ENCODE measurements at places on chromosomes 5 and 9. TPM values are rescaled to one million over a fixed set of nuclear protein-coding genes. Genes with fewer than 3 reads are reported as not detected.
A peak's percentile ranks its signal among the peaks of the same experiment; 100 is the strongest.

DNA sequence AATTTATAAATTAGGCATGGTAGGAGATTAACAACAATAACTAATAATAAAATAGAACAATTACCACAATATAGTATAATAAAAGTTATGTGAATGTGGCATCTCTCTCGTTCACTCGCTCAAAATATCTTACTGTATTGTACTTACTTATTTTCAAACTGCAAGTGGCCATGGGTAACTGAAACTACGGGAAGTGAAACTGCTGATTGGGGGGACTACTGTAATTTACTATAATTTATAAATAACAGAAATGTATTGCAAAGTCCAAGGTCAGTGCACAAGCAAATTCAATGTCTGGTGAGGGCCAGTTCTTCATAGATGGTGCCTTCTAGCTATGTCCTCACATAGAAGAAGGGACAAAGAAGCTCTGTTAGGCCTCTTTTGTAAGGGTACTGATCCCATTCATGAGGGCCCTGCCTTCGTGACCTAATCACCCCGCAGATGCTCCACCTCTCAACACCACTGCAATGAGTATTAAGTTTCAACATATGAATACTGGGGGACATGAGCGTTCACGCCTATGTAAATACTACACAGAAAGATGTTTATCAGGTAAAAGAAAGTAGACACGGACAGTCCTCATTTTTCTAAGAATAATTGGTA is 39.0 kb downstream of the KCNIP1 start:
- DNase-seq: no peak

DNA sequence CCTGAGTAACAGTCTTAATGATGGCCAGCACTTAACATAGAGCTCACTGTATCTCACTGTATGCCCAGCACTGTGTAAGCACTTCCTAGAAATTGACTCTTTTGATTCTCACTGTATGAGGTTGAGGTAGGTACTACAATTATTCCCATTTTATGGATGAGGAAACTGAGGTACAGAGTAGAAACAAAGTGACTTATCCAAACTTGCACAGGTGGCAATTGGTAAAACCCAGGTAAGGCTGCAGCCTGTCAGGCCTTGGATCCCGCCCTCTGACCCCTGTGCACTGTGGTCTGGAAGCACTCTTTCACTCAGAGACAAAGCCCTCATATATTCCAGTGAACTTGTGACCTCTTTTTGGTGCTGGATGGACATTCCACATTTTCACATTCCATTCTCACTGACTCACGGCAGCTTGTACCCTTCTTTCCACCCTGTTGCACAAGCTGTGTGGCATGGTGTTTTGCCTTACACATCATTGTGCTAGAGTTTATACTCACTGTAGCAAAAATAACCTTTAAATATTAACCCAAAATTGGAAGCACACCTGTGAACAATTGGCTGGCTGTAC is 21.7 kb downstream of the ANKRD55 start:
- peak; percentile 21 for DNase-seq

- DNase-seq: no peak
These were observed 42.7 kb downstream of the ACER2 start for GRCh38 chr9:19451240-19452087.

DNA sequence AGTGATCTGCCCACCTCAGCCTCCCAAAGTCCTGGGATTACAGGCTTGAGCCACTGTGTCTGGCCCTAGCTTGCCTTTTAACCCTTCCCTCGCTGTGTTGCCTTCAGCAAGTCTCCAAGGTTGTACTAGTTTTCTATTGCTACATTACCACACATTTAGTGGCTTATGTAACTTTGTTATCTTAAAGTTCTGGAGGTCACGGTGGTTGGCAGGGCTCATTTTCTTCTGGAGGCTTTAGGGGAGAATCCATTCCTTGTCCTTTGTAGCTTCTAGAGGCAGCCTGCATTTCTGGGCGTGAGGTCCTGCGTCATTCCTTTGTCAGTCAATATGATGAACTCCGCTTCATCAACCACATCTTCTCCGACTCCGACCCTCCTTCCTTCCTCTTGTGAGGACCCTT is 2.9 kb upstream of the PRRC2B start:
- no peak for DNase-seq

- no peak for DNase-seq
These were observed 13.5 kb downstream of the SDHA start for GRCh38 chr5:231661-232060.

GRCh38 chr9:21070171-21070571 is 7.6 kb downstream of the IFNB1 start:
- DNase-seq: peak; percentile 23

- no peak for DNase-seq
These were observed 510.4 kb downstream of the PSAT1 start for GRCh38 chr9:78807286-78807685.

AFF4 gene
- 108 TPM for total RNA-seq

PCDHGC5 gene
- 3.5 TPM for total RNA-seq

ANXA1 gene
- total RNA-seq: 729 TPM
